ENCODE measurements at places on chromosomes 11 and 22.
A peak's percentile ranks its signal among the peaks of the same experiment; 100 is the strongest.

DNA sequence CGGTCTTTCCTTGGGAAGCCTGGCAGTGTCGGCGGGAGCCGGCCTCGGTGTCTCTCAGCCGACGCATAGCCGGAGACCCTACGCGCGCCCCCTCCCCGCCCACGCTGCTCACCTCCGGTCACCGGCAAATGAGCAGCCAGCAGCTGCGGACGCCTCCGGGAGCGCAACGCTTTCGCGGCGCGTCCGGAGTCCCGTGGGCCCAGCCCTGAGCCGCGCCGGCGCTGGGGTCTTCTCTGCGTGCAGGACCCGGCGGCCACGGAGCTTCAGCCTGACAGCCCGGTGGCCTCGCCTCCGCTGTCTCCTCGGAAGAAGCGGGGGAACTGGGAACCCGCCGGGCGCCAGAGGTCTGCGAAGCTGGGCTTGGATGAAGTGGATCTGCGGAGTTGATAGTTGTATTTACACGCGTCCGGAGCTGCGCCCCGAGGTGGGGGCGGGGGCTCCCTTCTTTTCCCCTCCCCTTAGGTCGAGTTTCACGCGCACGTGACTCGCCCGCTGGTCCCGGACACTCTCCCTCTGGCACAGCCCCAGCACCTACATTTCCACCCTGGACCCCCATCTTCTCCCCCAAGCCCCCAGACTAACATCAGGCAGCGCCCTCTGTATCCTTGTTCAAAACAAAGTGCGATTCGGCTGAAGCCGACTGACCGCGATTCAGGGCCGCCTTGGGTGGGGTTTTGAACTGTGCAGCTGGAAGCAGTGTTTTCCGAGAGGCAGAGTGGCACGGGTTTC is at the start of gene SLC43A1:
Gene SLC43A1, minus strand, starts transcription at position 371 of the 729 bp plus-strand sequence. CDS start 1,591 bp downstream, outside the sequence.
- peaks cover 10% of the 10 kb centered on the region for H3K36me3 ChIP-seq
- no peaks in the 10 kb centered on the region for H3K27me3 ChIP-seq
- DNase-seq = peak; percentile 46

GRCh38 chr11:115996808-115997188 is 492.6 kb upstream of the CADM1 start:
- H3K27ac ChIP-seq = no peak overlapping the region
- no peaks in the 10 kb centered on the region for H3K4me1 ChIP-seq
- no peak for DNase-seq

DNA sequence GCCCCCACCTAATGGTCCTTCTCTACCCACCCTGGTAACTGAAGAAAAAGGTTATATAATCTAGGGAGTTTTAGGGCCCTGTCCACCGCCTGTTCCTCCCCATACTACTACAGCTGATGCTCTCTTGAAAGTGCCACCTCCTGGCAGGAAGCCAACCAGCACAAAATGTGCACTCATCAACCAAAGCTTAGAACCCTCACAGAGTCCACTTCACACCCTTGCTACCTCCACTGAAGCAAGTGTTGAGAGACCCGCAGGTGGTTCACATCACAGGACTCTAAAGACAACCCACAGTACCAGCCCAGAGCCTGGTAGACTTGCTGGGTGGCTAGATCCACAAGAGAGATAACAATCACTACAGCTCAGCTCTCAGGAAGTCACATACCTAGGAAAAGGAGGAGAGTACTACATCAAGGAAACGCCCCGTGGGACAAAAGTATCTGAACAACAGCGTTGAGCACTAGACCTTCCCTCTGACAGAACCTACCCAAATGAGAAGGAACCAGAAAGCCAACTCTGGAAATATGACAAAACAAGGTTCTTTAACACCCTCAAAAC is 17.5 kb upstream of the OR10W1 start:
- H3K4me3 ChIP-seq = no peak overlapping the region
- no peak overlapping the region for H3K27ac ChIP-seq
- no peak for DNase-seq
- H3K36me3 ChIP-seq = no peaks in the 10 kb centered on the region

GRCh38 chr11:115585361-115586024 is 81.3 kb upstream of the CADM1 start:
- DNase-seq = no peak
- no peak overlapping the region for H3K27ac ChIP-seq
- H3K36me3 ChIP-seq = no peaks in the 10 kb centered on the region
- no peaks in the 10 kb centered on the region for H3K4me1 ChIP-seq
- H3K27me3 ChIP-seq = no peaks in the 10 kb centered on the region

DNA sequence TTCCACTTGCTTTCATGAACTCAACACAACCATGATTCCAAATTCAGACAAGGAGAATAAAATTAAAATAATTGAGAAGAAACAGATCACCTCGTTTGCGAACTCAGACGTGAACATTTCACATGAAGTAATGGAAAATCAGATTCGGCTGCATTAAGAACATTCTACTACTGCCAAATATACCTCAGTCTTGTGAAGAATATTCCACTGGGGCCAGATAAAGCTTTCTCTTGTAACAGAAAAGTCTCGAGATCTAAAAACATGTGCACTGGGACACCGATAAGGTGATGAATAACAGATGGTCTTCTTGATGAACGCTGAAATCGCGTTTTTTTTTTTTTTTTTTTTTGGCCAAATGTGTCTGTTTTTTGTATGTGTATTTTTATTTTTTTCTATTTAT is 761.1 kb downstream of the BRD1 start:
- no peaks in the 10 kb centered on the region for H3K4me1 ChIP-seq
- no peak overlapping the region for H3K4me3 ChIP-seq
- no peak overlapping the region for H3K27ac ChIP-seq
- no peak for DNase-seq
- H3K27me3 ChIP-seq = no peaks in the 10 kb centered on the region

DNA sequence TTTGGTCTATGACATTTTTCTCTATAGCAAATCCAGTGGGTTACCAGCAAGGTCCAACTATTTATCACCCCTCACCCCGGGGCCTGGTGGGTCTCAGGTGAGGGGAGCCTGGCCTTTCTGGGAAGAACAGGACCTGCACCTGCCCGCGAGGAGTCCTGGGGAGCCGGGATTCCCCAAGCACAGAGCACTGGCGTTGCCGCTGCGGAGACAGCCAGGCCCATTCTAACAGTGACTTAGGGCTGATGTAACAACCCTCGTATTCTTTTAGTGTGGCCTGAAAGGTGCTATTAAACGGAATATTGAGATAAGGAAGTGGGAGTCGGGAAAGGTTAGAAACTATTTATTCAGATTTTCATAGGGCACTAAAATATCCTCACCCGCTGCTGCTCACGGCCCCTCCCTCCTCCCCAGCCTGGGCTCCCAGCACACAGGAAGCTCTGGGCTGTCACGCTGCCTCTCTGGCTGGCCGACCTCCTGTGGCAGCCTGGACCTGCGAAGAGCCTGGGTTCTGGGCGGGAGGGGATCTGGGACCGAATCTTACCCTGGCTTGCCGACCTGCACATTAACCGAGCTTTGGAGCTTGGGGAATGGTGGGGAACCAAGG is 141.2 kb downstream of the MIAT start:
- no peaks in the 10 kb centered on the region for H3K27me3 ChIP-seq
- H3K36me3 ChIP-seq = no peaks in the 10 kb centered on the region
- no peaks in the 10 kb centered on the region for H3K4me1 ChIP-seq
- no peak for DNase-seq

GRCh38 chr11:6992026-6992425 is 28.1 kb downstream of the ZNF214 start:
- no peak overlapping the region for H3K27ac ChIP-seq
- no peaks in the 10 kb centered on the region for H3K36me3 ChIP-seq
- H3K4me1 ChIP-seq = no peaks in the 10 kb centered on the region
- DNase-seq = no peak
- no peaks in the 10 kb centered on the region for H3K27me3 ChIP-seq

DNA sequence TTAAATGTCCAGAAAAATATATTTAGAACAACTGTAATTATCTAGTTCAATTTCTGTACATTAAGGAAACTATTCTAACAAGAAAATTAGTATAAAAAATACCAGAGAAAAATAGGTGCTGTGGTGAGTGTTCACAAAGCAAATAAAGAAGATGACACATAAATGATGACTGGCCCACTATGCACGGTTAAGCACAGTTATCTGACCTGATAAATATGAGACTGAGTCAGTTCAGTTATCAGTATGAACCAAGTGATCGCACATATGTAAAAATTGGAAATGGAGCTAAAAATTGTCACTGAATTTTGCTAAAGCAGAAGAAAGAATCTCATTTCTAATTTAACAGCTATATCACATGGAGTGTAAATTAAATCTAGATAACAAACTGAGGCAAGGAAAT is 18.8 kb upstream of the MAML2 start:
- no peak for DNase-seq
- H3K36me3 ChIP-seq = peaks cover 30% of the 10 kb centered on the region
- H3K4me1 ChIP-seq = peaks cover 16% of the 10 kb centered on the region
- H3K4me3 ChIP-seq = no peak overlapping the region
- H3K27ac ChIP-seq = no peak overlapping the region

DNA sequence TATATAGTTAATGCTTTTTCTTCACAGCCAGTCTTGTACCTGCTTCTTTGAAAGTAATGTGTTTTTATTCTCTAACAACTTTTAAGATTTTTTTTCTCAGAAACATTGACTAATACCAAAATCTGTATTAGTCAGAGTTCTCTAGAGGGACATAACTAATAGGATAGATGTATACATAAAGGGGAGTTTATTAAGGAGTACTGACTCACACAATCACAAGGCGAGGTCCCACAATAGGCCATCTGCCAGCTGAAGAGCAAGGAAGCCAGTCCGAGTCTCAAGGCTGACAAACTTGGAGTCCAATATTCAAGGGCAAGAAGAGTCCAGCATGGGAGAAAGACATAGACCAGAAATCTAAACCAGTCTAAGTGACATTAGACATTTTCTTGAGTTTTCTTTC is 140.0 kb downstream of the RAB38 start:
- no peak overlapping the region for H3K4me3 ChIP-seq
- H3K36me3 ChIP-seq = no peaks in the 10 kb centered on the region
- no peak for DNase-seq
- H3K27ac ChIP-seq = no peak overlapping the region
- peaks cover 3% of the 10 kb centered on the region for H3K27me3 ChIP-seq

DNA sequence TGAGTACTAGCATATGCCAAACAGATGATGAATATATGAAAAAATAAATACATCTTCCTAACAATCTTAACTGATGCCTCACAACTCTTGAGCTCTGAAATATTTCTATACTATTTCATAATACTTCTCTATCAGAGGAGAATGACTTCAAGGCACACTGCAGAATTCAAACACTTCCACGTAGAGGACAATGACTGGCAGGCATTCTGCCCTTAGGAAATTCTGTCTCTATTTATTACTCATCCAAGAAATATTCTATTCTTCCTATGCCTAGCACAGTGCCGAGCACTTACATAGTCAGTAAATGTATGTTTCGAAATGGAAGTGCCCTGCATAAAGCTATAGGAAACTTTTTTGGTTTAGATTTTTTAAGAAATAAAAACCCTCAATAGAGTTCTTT is 809.1 kb downstream of the DLG2 start:
- H3K4me3 ChIP-seq = no peak overlapping the region
- H3K36me3 ChIP-seq = no peaks in the 10 kb centered on the region
- no peak overlapping the region for H3K27ac ChIP-seq
- H3K4me1 ChIP-seq = no peaks in the 10 kb centered on the region

DNA sequence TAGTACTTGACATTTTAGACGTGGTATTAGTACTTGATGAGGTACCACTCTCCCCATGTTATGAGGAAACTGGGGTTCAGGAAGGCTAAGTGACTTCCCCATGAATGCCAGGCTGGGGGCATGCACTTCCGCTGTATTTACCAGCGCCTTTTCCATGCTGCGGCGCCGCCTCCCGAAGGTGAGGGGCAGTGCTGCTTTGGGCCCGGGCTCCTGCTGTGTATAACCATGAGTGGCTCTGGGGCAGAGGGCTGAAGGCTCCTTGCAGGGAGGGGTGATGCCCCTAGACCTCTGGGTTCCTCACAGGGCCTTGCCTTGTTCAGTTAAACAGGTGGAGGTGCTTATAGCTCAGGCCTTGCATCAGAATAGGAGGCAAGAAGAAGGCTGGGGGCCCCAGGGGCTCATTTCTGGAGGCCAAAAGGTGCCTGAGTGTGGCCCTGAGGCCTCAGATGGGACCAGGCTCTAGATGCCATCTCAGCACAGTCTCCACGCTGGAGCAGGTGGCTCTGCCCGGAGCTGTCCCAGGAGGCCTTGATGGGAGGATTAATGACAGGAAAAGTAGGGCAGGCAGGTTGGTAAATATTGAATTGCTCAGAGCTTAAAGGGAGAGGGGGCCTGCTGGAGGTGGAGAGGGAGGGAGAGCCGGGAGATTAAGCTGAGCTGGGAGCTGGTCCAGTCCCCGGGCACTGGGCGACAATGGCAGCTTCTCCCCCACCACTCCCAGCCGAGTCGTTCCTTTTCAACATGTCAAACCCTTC is 129.6 kb downstream of the CEP164 start:
- no peaks in the 10 kb centered on the region for H3K4me1 ChIP-seq
- no peaks in the 10 kb centered on the region for H3K27me3 ChIP-seq
- no peak for DNase-seq
- no peak overlapping the region for H3K27ac ChIP-seq
- no peak overlapping the region for H3K4me3 ChIP-seq

GRCh38 chr11:76918941-76919386 is 58.2 kb downstream of the ACER3 start:
- peaks cover 12% of the 10 kb centered on the region for H3K4me1 ChIP-seq
- DNase-seq = no peak
- H3K27me3 ChIP-seq = peaks cover 2% of the 10 kb centered on the region
- no peaks in the 10 kb centered on the region for H3K36me3 ChIP-seq
- H3K27ac ChIP-seq = no peak overlapping the region

GRCh38 chr11:92342034-92342720 is 117.6 kb downstream of the FAT3 start:
- no peak overlapping the region for H3K27ac ChIP-seq
- no peak for DNase-seq
- H3K27me3 ChIP-seq = no peaks in the 10 kb centered on the region
- H3K4me1 ChIP-seq = no peaks in the 10 kb centered on the region

- H3K4me3 ChIP-seq = no peak overlapping the region
- H3K27ac ChIP-seq = no peak overlapping the region
- no peak for DNase-seq
- no peaks in the 10 kb centered on the region for H3K36me3 ChIP-seq
Observed at GRCh38 chr11:110319501-110319900, 23.1 kb upstream of the RDX start.

DNA sequence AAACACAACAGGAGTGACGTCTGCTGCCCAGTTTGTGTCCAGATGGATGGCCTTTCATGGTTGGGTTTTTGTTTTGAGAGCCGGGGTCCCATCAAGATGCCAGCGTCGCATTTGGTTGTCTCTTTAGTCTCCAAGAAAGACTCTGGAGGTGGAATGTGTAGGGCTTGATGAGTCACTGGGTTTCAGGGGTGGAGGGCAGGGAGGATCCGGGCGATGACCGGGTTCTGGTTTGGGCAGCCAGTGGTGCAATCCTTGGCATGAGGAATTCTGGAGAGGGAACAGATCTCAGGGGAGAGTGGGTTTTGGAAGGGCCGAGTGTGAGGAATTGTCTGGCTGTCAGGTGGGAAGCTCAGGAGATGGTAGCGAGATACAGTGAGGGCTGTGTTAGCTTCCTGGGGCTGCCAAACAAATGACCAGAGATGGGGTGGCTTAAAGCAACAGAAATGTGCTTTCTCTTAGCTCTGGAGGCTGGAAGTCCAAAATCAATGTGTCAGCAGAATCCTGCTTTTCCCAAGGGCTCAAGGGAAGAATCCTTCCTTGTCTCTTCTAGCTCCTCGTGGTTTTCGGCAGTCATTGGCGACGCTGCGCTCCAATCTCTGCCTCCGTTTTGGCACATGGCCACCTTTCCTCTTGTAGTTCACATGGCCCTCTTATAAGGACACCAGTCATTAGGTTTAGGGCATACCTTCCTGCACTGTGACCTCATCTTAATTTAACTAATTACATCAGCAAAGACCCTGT is 26.4 kb upstream of the PPFIA1 start:
- DNase-seq = no peak
- H3K4me3 ChIP-seq = no peak overlapping the region
- H3K4me1 ChIP-seq = no peaks in the 10 kb centered on the region
- H3K36me3 ChIP-seq = no peaks in the 10 kb centered on the region
- H3K27ac ChIP-seq = no peak overlapping the region

Data from T-helper 2 cell treated with Interferon-gamma antibody and Interleukin-4, amounts not matched to agents 5 μg/mL and 100 μg/mL, for 36 hours (primary cell).